ENCODE measurements at places on chromosomes 1 and 21.

DNA sequence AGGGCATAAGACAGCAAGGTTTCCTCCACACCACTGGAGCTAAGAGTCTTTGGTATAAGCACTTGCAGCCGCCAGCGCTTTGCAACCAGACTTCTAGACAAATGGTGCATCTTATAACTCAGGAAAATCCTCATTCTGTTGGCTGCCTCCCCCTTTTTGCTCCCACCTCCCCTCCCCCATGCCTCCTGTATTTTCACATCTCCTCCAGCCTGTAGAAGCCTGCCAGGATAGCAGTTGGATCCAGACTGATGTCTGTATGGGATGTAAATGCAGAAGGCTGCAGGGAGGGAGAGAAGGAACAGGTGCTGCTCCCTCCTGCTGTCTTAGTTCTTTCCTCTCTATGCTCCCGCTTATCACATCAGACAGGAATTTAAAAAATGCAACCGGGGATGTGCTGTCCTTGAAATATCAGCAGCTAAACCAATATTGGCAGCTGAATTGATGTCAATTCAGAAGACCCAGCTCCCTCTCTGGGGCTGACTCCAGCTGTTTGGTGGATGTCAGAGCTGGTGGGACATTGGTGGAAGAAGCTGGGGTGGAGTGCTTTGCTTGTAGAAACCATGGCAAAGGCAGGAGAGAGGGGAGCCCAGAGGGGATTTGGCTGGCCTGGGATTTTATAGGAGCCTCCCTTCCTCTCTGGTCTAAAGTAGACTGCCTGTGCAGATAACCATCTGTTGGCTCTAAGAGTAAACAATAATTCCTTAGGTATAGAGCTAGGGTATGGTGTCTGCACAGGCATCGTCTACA is 53.5 kb downstream of the NFASC start:
- DNase-seq, result peak; percentile 89

DNA sequence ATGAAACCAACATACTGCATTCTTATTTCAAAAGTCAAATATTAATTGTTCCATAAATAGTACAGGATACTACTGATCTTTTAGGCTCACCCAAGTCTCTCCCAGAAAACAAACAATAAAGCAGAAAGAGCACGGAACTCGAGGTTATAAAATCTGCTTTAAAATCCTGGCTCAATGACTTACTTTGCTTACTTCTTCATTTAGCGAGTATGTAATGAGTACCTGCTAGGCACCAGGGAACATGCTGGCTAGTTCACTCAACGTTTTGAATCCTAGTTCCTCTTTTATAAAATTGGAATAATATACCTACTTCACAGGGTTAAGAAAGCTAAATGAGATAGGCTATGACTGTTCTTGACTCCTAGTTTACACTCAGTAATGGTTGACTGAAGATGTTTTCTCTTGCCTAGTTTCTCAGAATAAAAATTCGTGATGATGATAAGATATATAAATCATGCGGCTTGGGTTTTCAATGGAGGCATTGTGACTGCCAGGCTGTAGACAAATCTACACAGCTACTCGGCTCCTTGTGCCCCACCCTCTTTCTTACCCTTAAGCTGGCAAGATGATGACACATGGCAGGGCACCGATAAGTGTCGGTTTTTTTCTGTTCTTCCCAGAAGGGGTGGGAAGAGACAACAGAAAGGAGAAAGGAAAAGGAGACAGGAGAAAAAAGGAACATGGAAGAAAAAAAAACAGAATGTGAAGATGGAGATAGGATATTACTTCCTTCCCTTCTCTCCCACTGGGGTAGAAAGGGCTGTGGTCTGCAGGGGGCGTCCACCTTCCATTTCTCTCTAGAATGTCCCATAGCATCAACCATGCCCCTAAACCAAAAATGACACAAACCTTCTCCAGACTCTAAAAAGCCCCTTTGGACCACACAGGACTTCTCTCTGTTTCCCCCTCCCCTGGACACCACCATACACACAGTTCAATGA is 507.1 kb downstream of the SMYD3 start:
- DNase-seq, result no peak

DNA sequence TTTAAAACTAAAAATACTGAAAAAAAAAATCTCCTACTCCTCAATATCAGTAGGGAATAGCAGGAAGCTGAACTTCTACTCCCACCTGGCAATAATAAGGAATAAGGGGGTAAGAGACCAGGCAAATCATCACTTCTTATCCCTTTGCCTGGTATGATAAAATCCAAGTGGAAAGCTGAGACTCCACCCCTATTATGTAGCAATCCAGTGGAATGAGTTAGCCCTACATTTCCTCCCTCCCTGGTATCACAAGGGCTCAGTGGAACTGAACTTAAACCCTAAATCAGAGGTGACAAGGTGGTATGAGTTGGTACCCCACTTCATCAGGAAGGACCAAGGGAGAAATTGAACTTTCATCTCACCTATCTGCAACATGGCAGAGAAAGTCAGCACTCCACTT is 25.7 kb downstream of the TRIM33 start:
- no peak for DNase-seq

DNA sequence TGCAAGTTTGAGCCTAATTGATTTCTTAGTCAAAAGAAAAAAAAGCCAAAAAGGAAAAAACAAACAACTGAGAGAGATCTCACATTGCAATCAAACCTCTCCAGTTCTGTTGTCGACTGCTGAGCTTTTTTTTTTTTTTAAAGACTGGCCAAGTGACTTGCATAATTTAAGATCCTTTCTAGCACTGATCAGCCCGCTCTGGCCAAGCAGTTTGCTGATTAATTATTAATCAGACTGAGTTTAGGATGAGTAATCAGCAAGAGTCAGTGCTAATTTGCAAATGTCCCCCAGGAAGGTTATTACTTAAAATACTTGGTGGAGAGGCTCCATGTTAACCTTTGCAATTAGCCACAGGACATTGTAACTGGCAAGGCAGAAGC is 39.3 kb downstream of the HMGB4 start:
- DNase-seq, result no peak

GRCh38 chr1:248860007-248860406 is 1.1 kb upstream of the ZNF692 start:
- no peak for DNase-seq

GRCh38 chr1:196002906-196003305 is 605.3 kb downstream of the KCNT2 start:
- peak; percentile 67 for DNase-seq

- DNase-seq, result no peak
Measured at GRCh38 chr1:232551386-232551785, 78.5 kb downstream of the SIPA1L2 start.

DNA sequence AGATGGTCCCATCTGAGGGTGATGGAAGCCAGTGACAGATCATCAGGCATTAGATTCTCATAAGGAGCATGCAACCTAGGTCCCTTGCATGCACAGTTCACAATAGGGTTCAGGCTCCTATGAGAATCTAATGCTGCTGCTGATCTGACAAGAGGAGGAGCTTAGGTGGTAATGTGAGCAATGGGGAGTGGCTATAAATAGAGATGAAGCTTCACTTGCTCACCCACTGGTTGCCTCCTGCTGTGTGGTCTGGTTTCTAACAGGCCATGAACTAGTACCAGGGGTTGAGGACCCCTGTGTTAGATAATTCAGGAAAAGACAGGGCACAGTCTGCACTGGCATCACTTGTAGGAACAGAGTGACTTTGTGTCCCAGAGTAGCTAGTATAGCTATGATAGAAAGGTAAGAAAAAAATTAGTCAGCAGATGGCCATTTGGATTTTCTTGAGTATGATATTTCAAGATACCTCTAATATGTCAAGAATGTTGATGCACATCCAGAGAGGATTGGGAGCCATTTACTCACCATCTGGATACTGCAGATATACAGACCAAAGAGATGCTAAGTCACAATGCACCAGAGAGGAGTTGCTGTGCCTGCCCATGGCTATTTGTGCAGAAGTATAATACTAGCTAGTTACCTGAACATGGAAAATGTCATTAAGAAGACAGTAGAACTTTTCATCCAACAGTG is 53.6 kb downstream of the ADCY10 start:
- no peak for DNase-seq

DNA sequence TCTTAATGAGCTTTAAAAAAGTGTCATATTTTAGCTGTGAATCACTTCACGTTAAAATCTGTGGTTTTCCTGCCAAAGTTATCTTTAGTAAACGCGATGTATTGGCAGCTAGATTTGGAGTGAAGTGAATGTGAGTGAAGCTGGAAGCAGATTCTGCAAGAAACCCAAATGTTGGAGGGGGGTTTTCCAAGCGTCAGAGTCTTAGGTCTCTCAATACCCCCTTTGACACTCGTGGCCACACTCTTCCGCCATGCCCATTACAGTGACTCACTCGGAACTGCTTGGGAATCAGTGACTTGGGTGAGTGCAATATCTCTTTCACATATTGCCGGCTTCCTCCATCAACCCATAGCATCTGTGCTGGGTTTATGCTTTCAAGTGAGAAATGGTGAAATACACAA is 17.5 kb downstream of the B3GALT5 start:
- DNase-seq, result no peak

DNA sequence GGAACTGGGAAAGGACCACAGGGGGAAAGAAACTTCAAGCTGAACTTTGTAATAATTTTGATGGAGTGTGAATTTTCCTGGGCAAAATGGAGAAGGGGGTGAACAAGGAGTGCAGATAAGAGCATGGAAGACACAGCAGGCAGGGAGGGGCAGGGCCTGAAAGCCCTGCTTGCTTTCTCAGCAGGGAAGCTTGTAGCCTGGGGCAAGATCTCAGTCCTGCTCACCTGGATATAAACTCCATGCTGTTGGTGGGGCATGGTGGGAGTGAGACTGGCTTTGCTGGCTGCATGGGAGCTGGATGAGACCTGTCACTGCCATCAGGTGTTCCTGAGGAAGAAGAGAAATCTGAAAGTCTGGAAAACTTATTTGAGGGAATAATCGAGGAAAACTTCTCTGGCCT is 58.7 kb upstream of the RC3H1 start:
- DNase-seq, result peak; percentile 58

DNA sequence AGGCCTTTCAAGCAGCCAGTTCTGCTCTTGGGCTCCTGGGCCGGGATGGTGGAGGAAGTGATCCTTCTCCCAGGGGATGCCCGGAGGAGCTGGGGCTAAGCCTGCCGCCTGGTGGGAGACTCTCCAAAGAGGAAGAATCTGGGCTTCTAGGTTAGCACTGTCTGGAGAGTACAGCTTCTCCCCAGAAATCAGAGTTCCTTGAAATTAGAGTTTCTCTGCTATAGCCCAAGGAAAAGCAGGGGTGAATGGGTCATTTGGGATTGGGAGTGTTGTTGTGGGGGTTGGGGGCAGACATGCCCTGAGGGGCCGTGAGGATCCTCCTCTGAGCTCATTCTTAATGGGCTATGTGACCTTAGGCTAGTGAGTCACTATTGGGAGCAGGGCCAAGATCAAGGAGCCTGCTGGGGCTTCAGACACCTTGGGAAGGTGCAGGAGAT is 6.5 kb downstream of the LGR6 start:
- peak; percentile 67 for DNase-seq

- peak; percentile 33 for DNase-seq
Measured at GRCh38 chr1:153532181-153532580, 3.6 kb downstream of the S100A6 start.

GRCh38 chr1:168362991-168363390 is 82.3 kb downstream of the TBX19 start:
- no peak for DNase-seq

GRCh38 chr1:243850202-243850451 is at the start of gene AKT3:
Gene AKT3 (minus strand): TSS chr1:243850243. CDS start chr1:243843170, 7,073 bp downstream.
- peak; percentile 93 for DNase-seq

DNA sequence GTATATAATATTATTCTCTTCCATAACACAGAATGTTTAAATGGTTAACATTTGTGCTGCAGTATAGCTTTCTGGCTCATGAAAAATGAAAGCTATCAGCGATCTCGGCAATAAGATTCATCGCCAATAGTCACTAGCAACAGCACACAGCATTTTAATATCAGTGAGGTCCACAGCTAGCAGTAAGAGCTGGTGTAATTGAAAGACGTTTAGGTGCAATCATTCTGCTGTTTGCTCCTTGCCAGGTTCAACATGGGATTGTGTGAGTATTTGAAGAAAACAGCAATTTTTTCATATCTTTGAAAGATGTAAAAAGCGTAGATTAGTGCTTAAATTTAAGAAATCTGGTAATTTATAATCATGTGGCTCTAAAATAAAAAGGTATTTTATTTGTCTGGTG is 20.1 kb downstream of the PRKACB start:
- DNase-seq, result no peak

- peak; percentile 85 for DNase-seq
Measured at GRCh38 chr1:7261490-7261889, 476.2 kb downstream of the CAMTA1 start.

DNA sequence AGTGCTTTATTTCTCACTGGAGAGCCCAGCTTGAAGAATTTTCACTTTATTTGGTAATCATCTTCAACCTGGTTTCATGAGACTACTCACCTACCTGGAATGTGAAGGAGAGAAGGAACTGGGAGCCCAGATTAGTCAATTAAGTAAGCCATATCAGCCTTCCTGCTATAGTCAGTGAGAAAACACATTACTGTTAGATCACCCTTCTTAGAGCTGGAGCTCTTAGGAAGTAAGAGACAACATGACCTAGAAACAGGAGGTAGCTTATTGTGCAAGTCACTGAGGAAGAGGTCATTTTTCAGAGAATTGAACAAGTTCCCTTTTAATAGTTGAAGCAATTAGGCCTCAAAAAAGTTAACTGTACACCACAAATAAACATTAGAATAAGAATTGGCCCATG is 49.2 kb upstream of the TEKT2 start:
- no peak for DNase-seq

DNA sequence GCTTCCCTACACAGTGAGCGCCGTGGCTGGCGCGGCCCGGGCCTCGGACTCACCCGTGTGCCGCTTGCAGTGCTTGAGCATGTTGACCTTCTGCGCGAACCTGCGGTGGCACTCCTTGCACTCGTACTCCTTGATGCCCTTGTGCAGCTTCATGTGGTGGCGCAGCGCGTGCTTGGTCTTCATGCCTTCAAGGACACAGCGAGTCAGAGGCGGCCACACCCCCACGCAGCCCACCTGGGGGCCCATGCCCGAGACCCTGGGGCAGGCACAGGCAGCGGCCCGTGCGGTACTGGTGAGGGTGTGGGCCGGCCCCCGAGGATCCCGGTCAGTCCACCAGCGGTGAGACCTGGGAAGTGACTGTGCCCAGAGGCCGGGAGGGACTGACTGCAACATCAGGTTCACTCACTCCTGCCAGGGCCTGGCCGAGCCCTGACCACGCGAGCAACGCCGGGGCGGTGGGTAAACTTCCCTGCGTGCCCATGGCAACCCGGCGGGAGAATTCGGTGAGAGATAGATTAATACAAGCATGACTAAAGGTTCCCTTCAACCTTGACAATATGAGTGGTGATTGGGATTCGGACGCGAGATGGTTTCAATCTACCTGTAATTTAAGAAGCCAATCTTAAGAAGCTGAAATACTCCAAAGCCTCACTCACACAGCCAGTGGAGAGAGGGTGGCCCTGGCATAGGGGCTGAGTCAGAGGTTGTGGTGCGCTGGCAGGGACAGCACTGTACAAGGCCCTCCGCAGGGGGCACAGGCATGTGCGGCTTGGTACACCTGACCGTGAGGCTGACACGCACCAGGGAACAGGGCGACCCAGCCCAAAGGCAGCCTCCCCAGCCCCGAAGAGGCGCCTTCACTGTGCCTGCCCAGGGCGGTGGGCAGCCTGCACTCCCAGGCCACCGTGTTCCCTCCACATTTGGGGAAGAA is 49.1 kb upstream of the RIPK4 start:
- no peak for DNase-seq
